ENCODE measurements at places on chromosomes 4 and X.

- DNase-seq, result no peak
These were observed 28.9 kb downstream of the TMPRSS11E start for GRCh38 chr4:68476191-68476590.

- DNase-seq, result no peak
These were observed 157.6 kb downstream of the ZNF518B start for GRCh38 chr4:10299601-10300000.

DNA sequence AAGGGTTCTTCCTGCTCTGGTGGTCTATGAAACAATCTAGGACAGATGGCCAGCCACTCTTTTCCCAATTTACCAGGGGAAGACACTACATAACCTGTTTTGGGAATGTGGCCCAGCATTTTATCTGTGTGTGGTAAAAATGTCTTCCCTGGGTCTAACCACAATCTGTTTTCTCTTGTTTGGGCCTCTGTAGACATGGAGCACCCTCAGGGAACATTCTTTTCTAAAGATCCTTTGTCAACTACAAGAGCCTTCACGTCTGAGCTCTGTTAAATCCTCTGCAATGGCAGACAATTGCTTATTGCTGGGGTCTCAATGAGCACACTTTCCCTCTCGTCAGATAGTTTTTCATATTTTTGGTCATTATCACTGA lies 35.5 kb downstream of the PLAC1 start:
- DNase-seq, result no peak

- no peak for DNase-seq
These were observed 8.4 kb upstream of the APLN start for GRCh38 chrX:129663171-129663570.

DNA sequence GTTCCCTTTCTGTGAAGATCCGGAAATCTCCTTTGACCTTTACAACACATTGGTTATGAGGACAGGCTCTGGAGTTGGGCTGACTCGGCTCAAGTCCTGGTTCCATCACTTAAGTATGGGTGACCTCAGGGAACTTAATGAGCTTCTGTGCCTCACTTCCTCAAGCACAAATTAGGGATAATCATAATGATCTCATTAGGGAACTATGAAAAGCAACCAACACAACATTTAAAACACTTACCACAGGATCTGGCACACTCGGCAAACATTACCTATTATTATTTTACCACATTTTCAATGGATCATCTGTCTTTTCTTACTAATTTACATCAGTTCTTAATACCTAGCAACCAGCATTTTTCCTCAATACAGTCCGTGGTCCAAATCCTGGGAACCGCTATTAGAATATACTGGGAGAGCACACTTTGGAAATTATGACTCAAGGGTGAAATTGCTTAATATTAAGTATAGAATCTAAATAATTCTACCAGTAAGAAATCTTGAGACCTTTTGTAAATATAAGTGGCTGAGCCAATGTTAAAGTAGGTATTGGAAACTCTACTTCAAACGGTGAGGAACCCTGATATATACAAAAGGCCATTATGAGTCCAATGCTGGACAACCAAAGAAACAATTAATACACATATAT lies 19.6 kb downstream of the ADGRA3 start:
- no peak for DNase-seq

DNA sequence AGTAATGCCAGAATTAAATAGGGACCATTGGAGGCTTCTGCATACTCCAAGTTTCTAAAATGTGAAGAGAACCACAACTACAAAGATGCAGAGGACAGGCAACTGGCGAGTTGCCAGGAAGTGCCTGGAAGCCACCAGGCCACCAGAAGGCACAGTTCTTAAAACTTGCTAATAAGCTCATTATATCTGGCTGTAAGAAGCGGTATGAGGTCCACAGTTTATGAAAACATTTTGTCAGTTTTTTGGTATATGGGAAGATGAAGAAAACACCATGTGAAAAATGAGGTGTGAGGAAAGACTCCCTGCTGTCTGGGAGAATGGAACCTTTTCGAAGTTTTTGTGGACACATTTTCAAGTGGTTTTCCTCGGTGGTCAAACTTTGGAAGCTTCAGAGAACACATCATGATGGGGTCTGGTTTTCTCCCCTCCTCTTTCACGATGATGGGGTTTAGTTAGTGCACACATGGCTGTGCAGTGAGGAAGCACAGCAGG lies 202.7 kb downstream of the NR3C2 start:
- DNase-seq, result peak; percentile 11

DNA sequence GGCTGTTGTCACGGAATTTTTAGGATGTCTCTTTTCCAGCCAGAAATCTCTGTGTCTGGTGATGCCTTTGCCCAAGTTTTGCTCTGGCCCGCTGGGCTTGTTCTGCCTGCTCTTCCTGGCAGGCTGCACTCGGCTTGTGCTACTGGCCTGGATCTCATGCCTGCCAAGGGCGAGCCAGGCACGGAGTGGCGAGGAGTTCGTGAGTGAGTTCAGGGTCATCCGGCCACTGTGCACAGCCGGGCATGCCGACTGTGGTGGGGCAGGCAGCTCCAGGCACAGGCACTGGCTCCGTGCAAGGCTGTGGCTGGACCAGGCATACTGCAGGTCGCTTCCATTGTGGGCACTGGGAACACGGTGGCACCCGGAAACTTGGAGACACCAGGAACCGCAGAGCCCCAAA lies 129.1 kb downstream of the ARHGAP10 start:
- no peak for DNase-seq

DNA sequence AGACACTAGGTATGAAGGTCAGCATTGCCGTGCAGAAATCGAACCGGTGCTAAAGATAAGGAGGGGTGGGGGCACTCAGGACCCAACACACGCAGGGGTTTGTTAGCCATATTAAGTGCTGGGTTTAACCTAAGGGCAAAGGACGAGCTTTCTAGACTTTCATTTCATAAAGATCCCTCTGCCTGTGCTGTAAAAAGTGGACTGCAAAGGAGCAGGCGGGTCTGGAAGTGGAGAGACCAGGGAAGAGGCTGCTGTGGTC lies 1.3 kb downstream of the CASP3 start:
- DNase-seq, result no peak

- no peak for DNase-seq
These were observed 148.6 kb downstream of the SLC4A4 start for GRCh38 chr4:71487344-71487920.

DNA sequence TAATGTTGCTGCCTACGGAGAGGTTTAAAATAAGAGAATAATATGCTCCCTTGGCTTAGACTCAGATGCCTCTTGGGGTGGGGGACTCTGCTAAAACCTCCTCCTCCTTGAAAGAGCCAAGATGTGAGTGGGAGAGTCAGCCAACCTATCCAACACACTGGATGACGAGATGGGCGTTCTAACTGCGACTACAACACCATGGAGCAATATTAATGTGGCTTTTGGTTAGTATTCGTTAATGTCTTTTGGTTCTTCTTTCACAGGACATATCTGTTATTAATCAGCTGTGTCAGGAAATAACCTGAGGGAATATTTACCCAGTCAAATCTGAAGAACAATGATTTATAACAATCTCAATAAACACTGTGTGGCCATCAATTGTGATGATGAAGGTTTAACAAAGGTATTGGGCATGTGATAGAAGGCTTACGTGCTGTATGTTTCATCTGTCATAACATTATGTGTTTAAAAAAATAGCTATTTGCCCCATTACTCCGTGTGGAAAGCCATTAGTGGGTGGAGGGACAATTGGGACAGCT lies 143.5 kb upstream of the FTHL17 start:
- no peak for DNase-seq

- DNase-seq, result peak; percentile 6
These were observed 37.4 kb downstream of the ZNF718 start for GRCh38 chr4:161496-162284.

- DNase-seq, result no peak
These were observed 676.7 kb upstream of the TENM3 start for GRCh38 chr4:181566490-181566889.

DNA sequence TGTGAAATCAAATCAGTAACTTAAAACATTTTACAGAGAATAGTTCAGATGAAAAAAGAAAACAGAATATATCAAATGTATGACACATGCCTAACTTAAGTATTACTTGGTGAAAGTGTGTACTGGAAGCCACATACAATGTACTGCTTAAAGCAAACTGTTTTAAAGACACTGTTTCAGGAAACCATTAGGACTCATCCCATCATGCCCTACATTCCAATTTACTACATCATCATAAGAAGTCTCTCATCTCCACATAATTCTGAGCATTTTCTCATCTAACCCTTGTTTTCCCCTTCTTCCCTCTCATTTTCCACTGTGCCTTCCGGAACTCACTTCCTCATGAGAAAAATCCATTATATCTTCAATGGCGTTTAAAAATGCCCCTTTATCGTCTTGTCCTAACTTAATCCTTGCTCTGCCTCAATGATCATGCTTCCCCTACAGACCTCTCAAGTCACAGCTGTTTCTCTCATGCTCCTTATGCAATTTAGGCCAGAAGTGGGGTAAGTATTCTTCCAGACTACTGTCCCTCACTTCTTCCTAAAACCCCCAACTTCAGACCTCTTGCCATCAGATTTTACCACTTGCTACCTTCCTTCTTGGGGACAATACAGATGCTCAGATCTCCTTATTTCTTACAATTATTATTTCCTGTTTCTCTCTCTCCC lies 26.8 kb upstream of the FGF5 start:
- DNase-seq, result no peak

GRCh38 chrX:12824944-12825343 lies 33.7 kb downstream of the PRPS2 start:
- DNase-seq, result no peak

DNA sequence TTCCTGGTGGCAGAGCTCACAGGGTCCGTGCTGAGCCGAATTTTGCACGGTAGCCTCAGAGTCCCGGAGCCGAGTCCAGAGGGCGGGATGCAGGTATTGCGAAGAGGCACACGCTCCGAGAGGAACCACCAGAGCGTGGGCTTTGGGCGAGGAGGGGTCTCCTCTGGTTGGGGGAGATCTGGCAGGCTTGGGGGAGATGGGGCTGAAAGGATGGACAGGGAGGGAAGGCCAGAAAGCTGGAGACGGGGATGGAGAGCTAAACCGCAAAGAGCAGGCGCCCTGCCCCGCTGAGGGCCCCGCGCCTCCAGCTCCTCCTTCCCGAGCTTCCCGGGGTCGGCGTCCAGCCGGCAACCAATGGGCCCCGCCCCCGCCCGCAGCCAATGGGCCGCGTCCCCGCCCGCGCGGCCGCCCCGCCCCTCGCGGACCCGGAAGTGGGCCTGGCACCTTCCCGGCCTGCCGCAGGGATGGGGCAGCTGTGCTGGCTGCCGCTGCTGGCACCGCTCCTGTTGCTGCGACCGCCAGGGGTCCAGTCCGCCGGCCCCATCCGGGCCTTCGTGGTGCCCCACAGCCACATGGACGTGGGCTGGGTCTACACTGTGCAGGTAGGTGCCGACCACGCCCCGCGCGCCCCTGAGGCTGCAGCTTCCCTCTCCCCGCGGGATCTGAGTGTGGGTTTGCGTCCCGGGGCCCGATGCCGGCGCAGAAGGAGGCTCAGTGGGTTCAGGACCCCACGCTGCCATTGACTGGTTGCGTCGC lies at the start of gene MAN2B2:
MAN2B2 (plus strand) TSS at position 443 of the 756 bp plus-strand sequence; CDS start at position 465, 22 bp downstream.
- peak; percentile 80 for DNase-seq

GRCh38 chr4:87079967-87080366 lies 140.5 kb downstream of the KLHL8 start:
- no peak for DNase-seq

GRCh38 chr4:80210549-80210948 lies 13.2 kb downstream of the PRDM8 start:
- no peak for DNase-seq

GRCh38 chr4:109967798-109968520 lies 55.3 kb downstream of the EGF start:
- no peak for DNase-seq

GRCh38 chr4:173584506-173584905 lies 54.5 kb upstream of the HAND2 start:
- no peak for DNase-seq

All from NAMALWA (cell line).